ENCODE measurements at places on chromosomes 3 and 15. TPM values are rescaled to one million over a fixed set of nuclear protein-coding genes. Genes with fewer than 3 reads are reported as not detected.

GRCh38 chr15:79017953-79018352 is 72.6 kb downstream of the RASGRF1 start:
- no peaks in the 10 kb centered on the region for H3K4me1 ChIP-seq
- no peak for DNase-seq

Gene LYZL4
- total RNA-seq = not detected

DNA sequence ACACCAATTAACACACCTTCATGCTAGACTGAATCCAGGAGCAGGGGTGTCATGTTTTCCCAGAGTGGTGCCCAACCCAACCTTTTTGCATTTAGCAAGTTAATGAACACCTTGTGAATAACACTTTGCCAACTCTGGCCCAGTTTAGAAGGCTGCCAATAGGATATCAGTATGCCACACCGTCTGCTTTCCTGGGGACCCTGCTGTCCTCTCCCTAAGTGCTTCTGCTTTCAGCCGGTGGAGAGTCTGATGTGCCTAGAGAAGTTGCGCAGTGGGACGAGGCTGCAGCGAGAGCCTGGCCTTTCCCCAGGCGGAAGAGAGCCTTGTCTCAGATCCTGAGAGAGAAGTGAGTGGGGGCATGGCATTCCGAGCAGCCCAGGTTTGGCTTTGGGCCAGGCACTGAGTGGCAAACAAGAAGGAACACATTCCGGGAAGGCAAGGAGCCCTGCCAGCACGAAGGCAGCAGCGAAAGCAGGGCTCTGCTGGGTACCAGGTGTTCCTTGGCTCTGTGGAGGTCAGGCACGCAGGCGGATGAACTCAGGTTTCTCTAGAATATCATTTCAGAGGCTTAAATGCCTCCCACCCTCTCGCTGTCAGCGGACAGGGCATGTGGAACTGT is 36.9 kb downstream of the SENP8 start:
- DNase-seq = peak; percentile 54
- peaks cover 5% of the 10 kb centered on the region for H3K4me1 ChIP-seq
- peak overlapping the region; percentile 50 for H3K4me3 ChIP-seq

DNA sequence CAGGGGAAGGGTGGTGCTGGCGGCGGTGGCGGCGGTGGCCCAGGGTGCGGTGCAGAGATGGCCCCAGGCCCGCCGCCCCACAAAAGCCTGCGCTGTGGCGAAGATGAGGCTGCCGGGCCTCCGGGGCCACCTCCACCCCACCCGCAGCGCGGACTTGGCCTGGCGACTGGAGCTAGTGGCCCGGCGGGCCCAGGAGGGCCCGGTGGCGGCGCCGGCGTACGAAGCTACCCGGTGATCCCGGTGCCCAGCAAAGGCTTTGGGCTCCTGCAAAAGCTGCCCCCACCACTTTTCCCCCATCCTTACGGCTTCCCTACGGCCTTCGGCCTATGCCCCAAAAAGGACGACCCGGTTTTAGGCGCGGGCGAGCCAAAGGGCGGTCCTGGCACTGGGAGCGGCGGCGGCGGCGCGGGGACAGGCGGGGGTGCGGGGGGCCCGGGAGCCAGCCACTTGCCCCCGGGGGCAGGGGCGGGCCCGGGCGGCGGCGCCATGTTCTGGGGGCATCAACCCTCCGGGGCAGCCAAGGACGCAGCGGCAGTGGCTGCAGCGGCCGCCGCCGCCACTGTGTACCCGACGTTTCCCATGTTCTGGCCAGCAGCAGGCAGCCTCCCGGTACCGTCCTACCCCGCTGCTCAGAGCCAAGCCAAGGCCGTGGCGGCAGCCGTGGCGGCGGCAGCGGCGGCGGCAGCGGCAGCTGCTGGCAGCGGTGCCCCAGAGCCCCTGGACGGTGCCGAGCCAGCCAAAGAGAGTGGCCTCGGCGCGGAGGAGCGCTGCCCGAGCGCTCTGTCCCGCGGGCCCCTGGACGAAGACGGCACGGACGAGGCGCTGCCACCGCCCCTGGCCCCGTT is 1.6 kb downstream of the SKOR1 start:
- no peak overlapping the region for H3K27ac ChIP-seq
- no peak for DNase-seq
- no peak overlapping the region for H3K4me3 ChIP-seq

Gene GOLGA6L4
- 1.5 TPM for total RNA-seq

DNA sequence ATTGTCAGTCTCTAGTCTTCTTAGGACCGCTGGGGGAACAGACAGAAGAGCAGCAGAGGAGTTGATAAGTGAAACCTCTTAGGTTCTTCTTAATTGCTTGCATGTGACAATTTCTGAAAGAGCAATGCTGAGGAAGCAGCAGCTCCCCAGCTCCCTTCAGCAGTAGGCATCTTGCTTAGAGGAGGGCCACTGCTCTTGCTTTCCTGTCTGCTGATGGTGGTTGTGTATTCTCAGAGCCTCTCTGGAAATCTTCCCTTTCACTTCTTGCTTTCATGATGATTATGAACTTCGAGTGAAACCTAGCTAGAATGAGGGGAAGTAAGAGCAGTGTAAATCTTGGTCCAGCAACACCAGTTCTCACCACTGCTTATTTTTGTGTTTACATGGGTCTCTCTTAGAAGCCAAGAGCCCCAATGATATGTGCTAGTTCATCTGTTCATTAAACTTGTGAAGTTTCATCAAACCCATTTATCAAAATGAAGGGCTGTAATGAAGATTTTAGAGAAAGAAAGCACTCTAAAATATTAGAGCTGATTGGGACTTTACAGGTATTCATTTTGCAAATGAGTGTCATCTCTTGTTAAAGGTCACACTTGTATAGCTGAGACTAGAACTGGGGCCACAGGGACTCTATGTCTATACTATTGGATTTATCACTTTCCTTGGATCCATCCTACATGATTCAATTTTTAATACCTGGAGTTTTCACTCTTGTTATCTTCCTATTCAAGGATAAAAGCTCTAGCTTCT is 246.7 kb downstream of the LPP start:
- no peaks in the 10 kb centered on the region for H3K4me1 ChIP-seq
- no peak overlapping the region for H3K27ac ChIP-seq
- no peak overlapping the region for H3K4me3 ChIP-seq
- H3K36me3 ChIP-seq = no peaks in the 10 kb centered on the region
- DNase-seq = no peak
- no peaks in the 10 kb centered on the region for H3K27me3 ChIP-seq
